NCI-H446 (cell line): ENCODE measurements at places on chromosomes 5 and 9.

- peak; percentile 21 for DNase-seq
These were observed 12.2 kb upstream of the SEPTIN8 start for GRCh38 chr5:132788990-132789886.

DNA sequence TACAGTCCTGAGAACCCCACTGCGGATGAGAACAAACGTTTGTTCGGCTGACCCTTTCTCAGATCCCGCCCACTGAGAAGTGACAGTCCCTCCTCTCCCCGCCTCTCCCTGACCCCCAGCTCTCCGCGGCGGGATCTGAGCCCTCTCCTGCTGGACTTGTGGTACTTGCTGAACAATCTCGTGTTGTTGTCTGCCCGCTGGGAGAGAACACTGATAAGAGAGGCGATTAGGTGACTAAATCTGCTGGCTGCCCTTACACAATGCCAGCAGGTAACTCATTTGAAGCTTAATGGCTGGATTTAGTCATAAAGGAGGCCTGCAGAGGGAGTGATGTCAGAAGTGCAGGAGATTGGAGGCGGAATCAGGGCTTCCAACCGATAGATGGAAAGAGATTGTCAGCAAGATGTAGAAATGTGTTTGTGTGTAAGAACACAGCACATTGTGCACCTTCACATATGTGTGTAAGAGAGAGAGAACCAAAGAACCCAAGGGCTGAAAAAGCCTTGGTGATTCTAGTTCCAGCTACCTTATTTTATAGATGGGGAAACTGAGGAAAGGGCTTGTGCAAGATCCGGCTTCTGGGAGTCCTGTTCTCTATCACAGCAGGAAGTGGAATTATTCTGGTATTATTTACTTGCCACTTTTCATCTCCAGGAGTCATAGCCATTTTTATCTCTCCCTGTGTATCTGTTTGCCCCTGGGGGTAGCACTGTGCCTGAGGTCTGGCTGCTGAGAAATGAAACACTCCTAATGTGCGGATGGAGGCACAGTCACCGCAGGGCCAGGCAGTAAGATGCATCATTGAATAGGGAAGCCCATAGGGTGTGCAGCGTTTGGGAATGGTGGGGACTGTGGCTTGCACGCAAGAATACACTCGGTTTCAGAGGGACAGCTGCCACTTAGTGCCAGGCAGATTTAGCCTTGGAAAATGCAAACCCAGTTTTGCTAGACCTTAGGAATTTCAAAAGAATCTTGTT lies 203.7 kb upstream of the MSX2 start:
- no peak for DNase-seq

DNA sequence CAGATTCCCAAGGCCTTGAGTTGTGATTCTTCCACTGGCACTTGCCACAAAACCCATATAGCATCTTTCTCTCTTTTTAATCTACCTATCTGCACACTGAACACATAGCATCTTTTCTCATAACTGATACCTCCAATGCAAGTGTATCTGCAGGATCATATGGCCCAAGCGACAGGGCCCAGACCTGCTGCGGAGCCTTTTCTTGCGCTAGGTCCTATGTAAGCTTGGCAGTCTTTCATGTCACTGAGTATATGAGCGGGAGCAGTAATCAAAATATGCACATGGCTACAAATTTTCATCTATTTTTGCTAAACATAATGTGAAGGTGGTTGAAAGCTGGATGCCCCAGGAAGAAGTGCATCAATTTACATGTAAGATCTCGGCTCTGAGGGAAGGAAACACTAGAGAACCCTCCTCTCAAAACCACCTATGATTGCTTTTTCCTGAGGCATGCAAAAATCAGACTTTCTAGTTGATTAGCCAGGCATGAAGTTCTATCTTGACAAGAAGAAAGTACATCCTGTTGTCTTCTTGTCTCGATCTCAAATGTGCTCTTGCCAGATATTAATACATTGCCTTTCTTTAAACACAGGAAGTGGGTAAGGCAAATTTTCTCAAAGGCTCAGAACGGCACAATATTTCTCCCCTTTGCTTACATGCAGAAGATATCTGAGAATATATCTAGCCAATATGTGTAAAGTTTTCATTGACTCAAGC lies 26.9 kb upstream of the CEMIP2 start:
- DNase-seq = no peak

GRCh38 chr5:78546276-78546996 lies 102.1 kb downstream of the LHFPL2 start:
- no peak for DNase-seq

DNA sequence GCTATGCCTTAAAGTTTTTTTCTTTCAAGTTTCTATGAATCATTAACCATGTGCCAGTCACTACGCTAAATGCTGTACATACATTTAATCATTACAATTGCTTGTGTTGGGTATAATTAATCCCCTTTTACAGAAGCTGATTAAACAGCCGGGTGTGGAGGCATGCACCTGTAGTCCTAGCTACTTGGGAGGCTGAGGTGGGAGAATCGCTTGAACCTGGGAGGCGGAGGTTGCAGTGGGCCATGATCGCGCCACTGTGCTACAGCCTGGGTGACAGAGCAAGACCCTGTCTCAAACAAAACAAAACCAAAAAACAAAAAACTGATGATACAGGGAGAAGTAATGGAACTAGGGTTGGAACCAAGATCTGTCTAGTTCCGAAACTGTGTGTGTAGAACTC lies 1.2 kb upstream of the UBE2R2 start:
- DNase-seq = no peak

DNA sequence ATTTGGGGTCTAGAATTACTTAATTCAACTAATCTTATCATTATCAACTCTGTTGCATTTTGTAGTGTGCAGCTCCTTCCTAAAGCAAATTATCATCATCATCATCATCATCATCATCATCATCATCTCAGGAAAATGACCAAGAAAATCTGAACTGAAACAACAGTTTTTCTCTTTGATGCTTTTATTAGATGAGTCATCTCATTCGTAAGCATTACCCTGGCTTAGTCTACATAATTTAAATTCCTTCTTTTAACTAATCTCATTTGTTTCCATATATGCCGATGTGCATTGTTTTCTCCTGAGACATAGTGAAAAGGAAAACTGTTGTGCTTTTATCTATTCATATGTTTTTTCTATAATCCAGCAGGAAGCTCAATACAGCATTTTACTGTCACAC lies 173.0 kb upstream of the PDE4D start:
- DNase-seq = no peak

GRCh38 chr9:92180002-92180400 lies 64.8 kb upstream of the SPTLC1 start:
- no peak for DNase-seq

- DNase-seq = no peak
These were observed 47.9 kb upstream of the SLC12A2 start for GRCh38 chr5:128035689-128036088.

DNA sequence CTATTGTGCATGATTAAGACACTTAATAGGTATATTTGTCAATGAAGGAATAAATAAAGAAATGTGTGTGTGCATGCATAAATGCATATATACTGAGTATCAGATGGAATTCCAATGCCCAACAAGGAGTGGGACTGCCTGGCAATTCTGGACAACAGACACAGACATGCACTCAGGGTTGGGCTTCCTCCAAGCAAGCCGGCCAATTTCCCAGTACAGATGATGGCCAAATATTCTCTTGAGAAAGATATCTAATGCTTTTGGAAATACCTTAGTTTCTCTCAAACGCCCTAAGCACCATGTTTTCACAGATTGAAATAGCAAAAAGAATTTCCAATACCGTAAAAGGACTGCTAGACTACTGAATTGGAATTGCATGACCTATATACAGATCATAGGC lies 11.1 kb downstream of the FTMT start:
- no peak for DNase-seq

GRCh38 chr9:68541568-68541967 lies 885 bp upstream of the TMEM252 start:
- no peak for DNase-seq

GRCh38 chr9:130473566-130473965 lies 28.8 kb downstream of the ASS1 start:
- DNase-seq = peak; percentile 36

- DNase-seq = no peak
These were observed 77.1 kb downstream of the NTNG2 start for GRCh38 chr9:132238992-132239391.

DNA sequence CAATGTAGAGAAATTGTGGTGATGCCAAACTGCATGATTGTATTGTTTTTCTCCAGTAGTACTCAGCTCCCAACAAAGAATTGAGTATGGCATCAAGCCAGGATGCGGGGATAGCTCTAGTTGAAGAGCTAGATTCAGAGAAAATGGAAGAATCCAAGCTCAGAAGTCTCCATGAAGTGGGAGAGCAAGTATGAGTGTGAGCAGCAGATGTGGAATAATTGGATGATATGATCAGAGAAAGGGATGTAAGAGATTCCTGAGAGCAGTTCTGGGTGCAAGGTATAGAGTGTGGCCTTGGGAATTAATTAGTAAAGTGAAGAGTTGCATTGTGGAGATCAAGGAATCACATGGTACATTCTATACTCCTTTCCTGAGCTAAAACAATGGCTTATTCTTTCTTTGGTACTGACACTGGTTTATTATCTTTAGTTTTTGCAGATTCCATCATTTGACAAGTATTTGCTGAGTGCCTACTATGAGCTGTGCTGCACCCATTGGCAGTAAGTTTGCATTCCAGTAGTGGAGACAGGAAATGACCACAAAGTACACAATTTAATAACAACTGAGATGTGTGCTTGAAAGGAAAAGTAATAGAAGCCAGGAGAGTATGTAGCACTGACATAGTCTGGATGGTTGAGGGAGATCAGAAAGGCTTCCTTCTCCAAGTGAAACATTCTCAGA lies 177.1 kb downstream of the CPLANE1 start:
- no peak for DNase-seq

DNA sequence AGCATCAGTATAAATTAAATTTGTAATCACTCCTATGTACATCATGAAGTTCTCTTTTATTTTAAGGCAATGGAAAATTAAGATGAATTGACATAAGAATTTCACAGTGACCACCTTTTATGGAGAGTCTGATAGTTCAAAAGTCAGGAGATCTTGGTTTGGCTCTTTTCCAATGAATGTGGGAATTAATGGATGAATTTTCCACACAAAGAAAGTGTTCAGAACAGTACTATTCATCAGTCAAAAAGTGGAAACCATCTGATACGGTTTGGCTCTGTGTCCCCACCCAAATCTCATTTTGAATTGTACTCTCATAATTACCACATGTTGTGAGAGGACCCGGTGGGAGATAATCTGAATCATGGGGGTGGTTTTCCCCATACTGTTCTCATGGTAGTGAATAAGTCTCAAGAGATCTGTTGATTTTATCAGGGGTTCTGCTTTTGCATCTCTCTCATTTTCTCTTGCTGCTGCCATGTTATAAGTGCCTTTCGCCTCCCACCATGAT lies 24.5 kb downstream of the CCDC125 start:
- DNase-seq = no peak

DNA sequence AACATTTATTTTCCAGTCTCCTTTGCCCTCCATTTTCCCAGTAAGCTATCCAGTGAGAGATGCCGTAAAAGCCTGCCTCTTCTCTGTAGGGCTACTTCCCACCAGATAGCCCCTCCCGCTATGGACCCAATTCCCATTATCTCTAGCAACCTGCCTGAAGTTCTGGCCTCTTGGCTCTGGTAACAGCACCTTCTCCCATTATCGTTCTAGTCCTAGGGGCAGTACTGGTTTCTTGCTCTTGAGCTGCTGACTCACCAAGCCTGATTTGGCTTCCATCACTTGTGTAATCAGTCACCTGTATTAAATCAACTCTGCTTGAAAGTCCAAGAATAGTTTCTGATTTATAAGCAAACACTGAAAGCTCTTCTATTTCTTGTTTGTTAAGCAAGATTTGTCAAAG lies 42.8 kb upstream of the PARP8 start:
- DNase-seq = no peak

- DNase-seq = no peak
These were observed 14.0 kb downstream of the PDGFRB start for GRCh38 chr5:150141544-150142184.

DNA sequence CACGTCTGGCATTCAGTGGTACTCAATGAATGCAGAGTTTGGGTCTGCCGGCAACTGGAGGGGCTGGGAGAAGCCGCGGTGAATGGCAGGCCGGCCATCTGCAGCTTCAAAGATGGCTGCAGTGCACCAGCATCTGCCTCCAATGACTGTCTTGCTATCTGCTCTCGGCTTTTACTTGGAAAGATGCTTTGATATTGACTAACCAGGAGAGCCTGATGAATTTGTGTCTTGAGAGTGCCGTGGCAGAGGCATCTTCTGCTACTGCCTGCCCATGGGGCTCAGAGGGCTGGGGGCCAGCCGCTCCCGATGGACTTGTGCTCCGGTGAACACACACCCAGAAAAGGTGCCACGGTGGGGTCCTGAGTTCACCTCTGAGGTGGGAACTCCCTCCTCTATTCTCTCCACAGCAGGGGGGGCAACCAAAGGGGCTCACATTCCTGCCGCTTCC lies 164.5 kb downstream of the COL23A1 start:
- no peak for DNase-seq

- no peak for DNase-seq
These were observed 193.4 kb downstream of the ARRDC3 start for GRCh38 chr5:91189480-91190313.

DNA sequence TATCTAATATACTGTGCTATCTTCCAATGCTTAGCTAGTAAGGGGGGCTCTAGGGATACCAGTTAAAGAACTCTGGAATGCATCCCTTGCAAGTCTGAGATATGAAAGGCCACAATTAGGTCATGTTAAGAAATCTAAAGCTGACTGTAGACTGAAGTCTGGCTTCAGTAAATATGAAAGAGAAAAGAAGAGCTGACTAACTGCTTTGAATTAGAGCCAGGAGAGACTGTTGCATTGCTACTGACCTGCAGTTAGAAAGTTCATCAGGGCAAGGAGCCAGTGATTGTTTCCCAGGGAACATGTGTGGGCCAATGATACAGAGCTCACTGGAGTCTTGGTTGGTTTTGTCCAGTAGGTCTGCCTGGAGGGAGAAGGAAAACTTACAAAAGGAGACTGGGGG lies 472.1 kb upstream of the TNC start:
- DNase-seq = no peak

DNA sequence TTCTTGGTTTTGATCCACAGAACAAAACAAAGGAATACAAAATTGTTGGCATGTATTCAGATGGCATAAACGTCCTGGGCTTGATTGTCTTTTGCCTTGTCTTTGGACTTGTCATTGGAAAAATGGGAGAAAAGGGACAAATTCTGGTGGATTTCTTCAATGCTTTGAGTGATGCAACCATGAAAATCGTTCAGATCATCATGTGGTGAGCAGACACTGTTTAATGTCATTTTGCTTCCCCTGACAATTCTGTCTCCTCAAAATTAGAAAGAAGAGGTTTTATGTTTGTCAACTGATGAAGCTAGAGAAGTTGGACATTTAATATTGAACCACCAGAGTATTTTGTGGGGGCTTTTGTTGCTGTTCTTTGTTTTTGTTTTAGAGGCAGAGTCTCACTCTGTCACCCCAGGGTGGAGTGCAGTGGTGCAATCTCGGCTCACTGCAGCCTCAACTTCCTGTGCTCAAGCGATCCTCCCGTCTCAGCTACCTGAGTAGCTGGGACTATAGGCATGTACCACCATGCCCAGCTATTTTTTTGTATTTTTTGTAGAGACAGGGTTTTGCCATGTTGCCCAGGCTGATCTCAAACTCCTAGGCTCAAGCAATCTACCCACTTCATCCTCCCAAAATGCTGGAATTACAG lies 82.0 kb downstream of the SLC1A1 start:
- DNase-seq = no peak
